ENCODE measurements at places on chromosomes 12 and 14.
A peak's percentile ranks its signal among the peaks of the same experiment; 100 is the strongest.

DNA sequence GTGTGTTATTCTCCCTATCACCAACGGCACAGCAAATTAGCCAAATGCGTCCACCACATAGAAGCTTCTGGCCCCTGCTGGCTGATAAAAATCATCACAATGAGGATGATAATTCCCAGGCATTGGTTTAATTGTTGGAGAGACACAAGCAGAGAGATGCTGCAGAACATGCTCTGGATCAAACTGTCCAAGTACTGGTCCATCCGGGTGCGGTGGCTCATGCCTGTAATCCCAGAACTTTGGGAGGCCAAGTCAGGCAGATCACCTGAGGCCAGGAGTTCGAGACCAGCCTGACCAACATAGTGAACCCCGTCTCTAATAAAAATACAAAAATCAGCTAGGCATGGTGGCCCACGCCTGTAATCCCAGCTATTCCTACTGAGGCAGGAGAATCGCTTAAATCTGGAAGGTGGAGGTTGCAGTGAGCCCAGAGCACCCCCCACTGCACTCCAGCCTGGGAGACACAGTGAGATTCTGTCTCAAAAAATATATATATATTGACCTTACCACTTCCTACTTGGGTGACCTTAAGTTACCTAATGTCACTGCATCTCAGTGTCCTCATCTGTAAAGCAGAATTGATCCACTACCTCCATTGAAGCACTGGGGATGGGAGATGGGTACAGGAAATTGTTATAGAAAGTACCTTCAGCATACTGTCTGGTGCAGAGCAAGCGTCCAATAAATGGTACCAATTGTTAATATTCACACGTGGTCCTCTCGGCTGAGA lies 83.7 kb upstream of the EGLN3 start:
- no peak for DNase-seq

DNA sequence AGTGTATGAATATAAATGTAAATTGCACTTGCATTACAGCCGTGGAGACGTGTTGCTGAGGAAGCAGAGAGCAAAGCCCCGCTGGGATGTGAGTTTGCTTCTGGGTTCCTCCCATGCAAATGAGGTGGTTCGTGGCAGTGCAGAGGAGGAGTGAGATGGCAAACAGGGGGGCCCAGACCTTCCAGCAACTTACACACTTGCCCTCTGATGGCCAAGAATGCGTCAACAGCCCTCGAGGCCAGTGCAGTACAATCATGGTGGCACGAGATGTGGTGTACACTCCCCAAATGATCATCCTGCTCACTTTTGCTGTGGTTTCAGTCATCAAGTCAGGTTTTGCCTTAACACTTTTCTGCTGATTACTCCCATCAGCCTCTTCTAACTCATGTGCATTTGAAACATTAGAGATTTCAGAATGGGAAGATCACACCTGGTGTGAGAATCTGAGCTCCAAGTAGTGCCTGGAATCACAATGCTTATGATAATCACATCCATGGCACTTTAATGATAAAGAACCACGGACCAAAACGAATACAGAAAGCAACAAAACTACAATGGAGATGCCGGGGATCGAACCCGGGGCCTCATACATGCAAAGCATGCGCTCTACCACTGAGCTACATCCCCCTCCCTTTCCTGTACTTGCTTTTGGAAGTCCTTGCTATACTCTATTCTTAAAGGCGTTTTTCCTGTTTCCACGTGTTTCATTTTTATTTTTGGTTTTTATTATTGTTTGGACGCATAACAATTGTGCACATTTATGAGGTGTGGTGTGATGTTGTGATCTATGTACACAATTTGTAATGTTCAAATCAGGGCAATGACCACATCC lies 7.0 kb upstream of the UBC start:
- DNase-seq, result peak; percentile 68

DNA sequence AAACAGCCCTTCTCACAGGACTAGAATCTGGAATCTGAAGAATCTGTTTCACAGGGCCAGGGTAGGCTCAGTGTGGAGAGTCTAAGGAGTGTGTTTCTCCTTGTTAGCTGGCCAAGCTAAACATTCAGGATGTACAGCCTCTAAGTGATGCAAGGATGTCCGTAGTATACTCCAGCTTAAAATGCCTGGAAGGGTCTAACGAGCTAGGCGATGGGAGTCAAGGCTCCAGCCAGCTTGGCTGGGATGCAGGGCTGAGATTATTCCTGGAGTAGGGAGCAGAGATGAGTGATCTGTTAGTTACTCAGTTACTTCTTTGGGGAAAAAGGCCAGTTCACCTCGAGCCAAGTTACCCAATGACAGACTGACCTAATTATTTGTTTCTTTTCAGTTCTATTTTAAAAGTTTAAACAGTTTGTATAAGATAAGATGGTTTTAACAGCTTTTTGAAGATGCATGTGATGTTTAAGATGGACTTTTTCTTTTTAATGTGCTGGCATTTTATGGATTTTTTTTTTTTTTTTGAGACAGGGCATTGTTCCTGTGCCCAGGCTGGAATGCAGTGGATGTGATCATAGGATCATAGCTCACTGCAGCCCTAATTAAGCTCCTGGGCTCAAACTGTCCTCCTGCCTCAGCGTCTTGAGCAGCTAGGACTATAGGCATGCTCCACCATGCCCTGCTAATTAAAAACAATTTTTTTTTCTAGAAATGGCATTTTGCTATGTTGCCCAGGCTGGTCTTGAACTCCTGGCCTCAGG lies 41.1 kb downstream of the SYNE2 start:
- DNase-seq, result peak; percentile 98

GRCh38 chr12:67414011-67414715 lies 145.0 kb downstream of the CAND1 start:
- DNase-seq, result no peak

- DNase-seq, result no peak
Observed at GRCh38 chr12:60259225-60259624, 663.4 kb downstream of the SLC16A7 start.

GRCh38 chr14:59787045-59787674 lies 83.4 kb downstream of the RTN1 start:
- no peak for DNase-seq

GRCh38 chr14:26808407-26808806 lies 210.6 kb upstream of the NOVA1 start:
- no peak for DNase-seq

- no peak for DNase-seq
Observed at GRCh38 chr14:66939409-66939808, 249.8 kb upstream of the GARIN2 start.

- DNase-seq, result no peak
Observed at GRCh38 chr14:61120576-61120975, 139.5 kb downstream of the SLC38A6 start.

- DNase-seq, result no peak
Observed at GRCh38 chr14:89458713-89459420, 41.8 kb upstream of the FOXN3 start.

GRCh38 chr14:102504328-102504999 lies 5.1 kb downstream of the ANKRD9 start:
- no peak for DNase-seq

- peak; percentile 84 for DNase-seq
Observed at GRCh38 chr12:104049903-104050356, at the start of gene GLT8D2. TSS of gene GLT8D2 (minus strand) at chr12:104050187. CDS start at chr12:104019648, 30,539 bp downstream.

DNA sequence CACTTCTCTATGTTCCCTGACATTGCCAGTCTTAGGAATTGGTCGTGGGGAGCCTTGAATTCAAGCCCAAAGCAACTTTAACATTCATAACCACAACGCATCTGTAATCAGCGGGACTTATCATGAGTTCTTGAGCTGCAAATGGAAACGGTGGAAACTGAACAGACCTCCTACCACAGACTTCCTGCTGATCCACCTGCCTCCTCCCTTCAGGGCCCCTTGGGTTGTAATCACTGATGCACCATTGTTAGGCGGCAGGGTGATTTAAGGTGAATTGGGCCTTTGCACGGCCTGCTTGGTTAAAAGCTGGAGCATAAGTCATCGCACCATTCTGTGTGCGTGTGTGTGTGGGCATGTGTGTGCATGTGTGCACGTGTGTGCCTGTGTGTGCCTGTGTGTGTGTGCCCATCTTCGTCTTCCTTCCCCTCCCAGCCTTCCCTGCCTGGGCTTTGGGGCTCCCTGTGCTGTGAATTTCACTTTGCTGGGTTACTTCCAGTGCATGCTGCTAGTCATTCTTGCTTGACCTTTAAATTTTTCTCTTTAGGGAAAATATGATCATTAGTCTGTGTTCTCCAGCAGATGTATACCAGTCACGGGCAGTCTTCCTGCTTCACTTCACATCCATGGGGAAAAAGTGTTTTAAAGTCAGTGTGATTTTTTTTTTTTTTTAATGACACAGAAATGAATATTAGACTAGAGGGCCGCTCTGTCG lies 29.1 kb downstream of the CHST11 start:
- no peak for DNase-seq

- DNase-seq, result no peak
Observed at GRCh38 chr12:124685689-124686369, 118.4 kb upstream of the NCOR2 start.

All from cardiac muscle cell (in vitro differentiated cells and primary cell).